NCI-H345 (cell line): ENCODE measurements at places on chromosomes 6 and 20.
A peak's percentile ranks its signal among the peaks of the same experiment; 100 is the strongest.

DNA sequence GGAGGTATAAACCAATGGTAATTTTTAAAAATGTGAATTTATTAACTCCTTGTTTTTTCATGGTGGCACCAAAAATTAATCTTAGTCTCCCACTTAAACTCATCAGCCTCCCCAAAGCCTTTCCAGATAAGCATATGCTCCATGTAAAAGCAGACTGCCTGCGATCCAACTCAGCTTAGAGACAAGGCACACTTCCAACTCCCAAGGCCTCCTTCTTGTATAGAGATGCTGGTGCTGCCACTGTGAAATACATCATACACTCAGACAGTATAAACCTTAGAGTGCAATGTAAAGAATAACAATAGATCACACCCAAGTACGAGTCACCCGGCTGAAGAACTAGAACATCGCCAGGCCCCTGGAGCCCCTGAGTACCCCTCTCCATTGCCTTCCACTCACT is 2.0 kb downstream of the ANKRD6 start:
- DNase-seq = peak; percentile 19

DNA sequence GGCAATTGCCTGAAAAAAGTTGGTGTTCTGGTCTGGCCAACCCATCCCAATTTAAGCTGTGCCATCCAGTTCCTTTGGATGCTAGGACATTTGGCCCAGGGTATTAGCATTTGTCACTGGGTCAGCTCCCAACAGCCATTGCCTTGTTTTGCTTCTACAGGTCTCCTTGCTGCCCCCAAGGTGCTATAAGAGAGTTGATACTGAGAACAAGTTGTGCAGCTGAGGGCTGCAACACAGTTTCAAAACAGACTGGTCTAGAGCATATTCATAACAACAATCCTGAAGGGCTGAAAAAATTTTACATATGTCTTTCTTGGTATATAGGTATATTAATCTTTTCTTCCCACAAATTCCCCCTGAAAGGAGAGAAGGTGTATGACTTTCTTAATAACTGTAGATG is 61.0 kb downstream of the LYRM4 start:
- DNase-seq = no peak

- DNase-seq = no peak
Measured at GRCh38 chr6:143542888-143543287, 31.4 kb upstream of the FUCA2 start.

GRCh38 chr20:10523443-10523842 is 88.3 kb downstream of the SLX4IP start:
- peak; percentile 87 for DNase-seq

- DNase-seq = peak; percentile 52
Measured at GRCh38 chr6:100257793-100258395, 206.8 kb downstream of the SIM1 start.
